HFF-Myc (cell line): ENCODE measurements at places on chromosomes 12 and 14.

DNA sequence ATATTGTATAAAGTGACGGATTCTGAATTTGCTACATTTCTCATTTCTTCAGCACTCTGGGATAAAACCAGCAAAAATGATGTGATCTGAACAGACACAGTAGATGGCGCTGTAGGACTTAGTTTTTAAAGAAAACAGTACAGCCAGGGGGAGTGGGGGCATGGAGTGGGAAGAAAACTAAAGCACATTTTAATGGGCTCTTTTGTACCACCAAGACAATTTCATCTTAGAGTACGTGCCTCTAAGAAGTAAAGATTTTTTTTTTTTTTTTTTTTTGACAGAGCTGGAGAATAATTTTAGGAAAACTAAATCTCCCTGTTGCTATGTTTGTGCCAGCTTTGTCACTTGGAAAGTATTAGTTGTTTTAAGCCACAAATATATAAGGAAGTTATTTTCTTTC is 124.4 kb downstream of the RAD51B start:
- peak; percentile 88 for DNase-seq

DNA sequence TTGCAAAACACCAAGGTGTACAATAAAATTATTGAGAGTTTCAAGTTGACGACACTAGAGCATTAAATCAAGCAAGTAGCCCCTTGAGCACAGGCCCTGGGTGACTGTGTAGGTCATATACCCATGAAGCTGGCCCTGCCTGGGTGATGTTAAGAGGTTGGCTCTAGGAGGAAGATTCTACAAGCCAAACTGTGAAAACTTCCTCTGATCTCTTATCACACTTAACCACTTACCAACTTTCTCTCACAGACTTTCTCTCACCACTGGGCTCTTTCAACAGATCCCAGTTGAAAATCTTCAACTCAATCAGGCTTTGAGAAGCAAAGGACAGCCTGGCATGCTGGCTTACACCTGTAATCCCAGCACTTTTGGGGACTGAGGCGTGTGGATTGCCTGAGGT is 186.9 kb upstream of the BTG1 start:
- DNase-seq = no peak

GRCh38 chr14:32913725-32914124 is 25.0 kb upstream of the NPAS3 start:
- no peak for DNase-seq

DNA sequence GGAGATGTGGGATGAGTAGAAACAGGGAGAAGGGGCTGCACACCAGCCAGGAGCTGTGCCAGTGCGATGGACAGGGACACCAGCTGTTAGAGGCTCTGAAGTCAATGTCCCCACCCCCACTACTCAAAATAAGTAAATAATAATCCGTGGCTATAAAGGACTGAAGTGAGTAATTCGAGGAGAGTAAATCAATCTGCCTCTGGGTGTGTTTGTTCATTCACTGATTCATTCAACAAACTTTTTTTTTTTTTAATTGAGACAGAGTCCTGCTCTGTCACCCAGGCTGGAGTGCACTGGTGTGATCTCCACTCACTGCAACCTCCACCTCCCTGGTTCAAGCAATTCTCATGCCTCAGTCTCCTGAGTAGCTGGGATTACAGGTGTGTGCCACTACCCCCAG is 363.6 kb downstream of the TMEM132D start:
- DNase-seq = no peak

DNA sequence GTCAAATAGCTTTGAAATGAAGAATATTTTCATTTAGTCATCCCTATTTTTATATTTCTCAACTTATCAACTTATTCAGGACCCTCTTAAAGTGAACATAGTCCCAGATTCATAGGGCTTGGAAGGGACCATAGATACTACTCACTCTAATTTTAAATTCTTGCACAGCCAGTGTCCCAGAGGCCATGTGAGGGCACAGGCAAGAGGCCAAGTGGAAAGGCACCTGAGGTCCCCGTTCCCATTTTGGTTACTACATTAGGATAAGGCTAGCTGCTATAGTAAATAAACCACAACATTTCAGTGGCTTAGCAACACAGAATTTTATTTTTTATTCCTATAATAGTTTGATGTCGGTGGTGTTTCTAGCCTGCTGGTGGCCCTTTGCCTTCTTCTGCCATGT is 227.8 kb downstream of the SPTSSA start:
- DNase-seq = no peak

- DNase-seq = no peak
Observed at GRCh38 chr14:81434230-81434629, 34.1 kb upstream of the STON2 start.

- no peak for DNase-seq
Observed at GRCh38 chr14:65117769-65118745, 15.7 kb upstream of the MAX start.

DNA sequence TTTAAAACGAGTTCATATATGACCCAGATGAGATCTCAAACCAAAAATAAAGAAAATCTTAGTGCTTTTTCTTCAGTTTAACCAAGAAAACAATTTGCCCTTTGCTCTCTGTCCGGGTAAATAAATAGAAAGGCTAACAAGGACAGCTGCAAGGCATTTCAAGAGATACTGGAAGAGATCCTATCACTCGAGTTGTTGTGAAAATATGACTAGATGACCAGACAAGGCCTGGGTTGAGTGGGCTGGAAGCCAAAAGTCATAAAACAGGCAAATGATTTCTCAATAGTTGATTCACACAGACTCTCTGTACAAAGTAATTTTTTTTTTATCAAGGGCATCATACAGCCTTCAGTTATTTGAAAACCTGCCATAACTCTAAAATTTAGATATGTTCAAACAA is 55.9 kb upstream of the AVPR1A start:
- no peak for DNase-seq

DNA sequence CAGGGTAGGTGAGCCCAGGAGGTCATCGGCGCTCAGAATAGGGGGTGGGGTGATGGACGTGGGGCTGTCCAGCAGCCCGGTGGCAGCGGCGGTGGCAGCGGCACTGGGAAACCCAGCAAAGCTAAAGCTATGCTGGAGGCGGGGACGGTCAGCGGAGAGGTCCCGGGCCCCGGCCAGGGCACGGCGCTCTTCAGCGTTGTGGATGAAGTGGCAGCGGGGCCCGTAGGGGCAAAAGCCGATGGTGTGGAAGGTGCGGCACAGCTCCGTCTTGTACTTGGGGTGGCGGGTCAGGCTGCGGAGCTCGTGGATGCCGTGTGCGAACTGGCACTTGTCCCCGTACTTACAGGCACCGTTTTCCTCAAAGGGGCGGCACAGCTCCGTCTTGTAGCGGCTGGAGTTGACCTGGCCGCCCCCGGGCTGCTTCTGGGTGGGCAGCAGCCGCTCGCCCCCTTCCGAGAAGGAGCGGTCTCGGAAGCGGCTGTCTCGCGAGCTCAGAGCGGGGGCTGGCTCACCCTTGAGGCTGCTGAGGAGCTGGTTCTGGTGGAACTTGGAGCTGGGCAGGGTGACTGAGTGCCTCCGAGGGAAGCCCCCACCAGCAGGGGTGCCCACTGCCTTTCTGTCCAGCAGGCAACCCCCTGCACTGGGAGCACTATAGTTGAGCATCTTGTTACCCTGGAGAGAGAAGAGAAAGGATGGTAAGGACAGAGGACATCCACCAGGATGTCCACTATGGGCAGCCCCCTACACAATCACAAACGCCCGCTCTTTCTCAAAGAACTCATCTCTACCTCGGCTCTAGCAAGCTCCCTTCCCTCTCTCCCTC is 2.8 kb downstream of the ZFP36L1 start:
- no peak for DNase-seq

DNA sequence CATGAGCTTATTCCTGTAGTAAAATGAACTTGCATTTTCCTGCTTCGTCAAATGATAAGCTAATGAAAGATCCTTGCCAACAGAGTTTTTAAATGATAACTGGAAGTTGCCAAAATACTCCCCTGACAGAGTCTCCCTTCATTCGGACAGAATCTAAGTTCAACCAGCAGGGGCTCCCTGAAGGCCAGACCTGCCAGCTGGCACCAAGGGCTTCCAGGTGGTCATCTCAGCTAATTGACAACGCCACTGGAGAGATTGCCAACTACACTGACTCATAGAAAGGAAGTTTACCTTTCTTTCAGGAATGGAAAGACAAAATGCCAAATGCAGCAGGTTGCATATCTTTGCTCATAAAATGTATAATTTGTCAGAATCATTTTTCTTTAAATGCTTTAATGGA is 462.8 kb downstream of the GXYLT1 start:
- DNase-seq = no peak

DNA sequence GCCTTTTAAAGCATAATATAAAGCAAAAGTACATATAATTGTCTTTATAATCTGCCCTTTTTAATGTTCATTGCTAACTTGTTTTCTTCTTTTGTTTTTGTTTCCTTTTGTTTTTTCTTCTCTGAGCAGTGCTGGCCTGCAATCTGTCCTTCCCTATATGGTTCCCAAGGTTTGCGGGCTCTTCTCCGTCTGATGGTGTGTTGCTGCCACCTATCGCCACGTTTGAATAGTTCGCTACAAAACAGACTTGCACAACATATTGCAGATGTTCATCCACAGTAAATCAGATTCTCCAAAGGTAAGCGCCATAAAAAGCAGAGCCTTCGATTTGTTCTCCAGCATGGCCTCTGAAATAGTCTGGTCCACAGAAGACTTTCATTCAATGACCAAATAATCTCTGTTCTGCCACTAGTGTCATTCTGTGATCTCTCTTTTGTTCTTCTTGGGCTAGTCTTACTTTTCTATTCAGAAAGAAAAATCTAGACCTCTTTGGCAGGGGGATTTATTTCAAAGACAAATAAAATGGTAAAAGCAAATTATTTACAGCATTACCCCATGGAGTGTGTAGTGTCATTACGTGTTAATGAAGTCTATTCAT is 33.5 kb downstream of the C12orf50 start:
- DNase-seq = peak; percentile 43

DNA sequence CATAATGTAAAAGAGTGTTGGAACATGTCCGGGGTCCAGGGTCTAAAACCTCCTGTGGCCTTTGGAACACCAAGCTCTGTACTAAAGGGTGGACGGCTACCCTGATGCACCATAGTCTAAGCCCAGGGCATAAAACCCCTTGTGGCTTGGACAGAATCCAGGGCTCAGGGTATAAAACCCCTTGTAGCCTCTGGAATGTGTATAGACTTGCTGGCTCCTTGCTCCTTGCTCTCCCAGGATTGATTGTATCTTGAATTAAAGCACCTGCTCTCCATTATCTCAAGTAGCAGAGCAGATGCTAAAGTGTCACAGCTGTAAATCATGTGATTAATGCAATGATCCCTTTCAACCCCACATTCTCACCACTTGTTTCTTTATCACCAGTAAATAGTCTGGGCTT is 556.5 kb downstream of the LRFN5 start:
- DNase-seq = peak; percentile 51

GRCh38 chr14:20391505-20391904 is 21.8 kb downstream of the TEP1 start:
- no peak for DNase-seq
